ENCODE measurements at places on chromosomes 7 and 10. TPM values are rescaled to one million over a fixed set of nuclear protein-coding genes. Genes with fewer than 3 reads are reported as not detected.

GRCh38 chr7:18530224-18531179 lies 35.0 kb downstream of the HDAC9 start:
- H3K27ac ChIP-seq, result no peak overlapping the region
- no peaks in the 10 kb centered on the region for H3K27me3 ChIP-seq
- no peak for DNase-seq
- H3K4me1 ChIP-seq, result peaks cover 8% of the 10 kb centered on the region

- no peaks in the 10 kb centered on the region for H3K27me3 ChIP-seq
- no peaks in the 10 kb centered on the region for H3K36me3 ChIP-seq
- no peak overlapping the region for H3K27ac ChIP-seq
- H3K4me1 ChIP-seq, result peaks cover 16% of the 10 kb centered on the region
- DNase-seq, result no peak
These were observed 33.6 kb downstream of the TMEM106B start for GRCh38 chr7:12244694-12245093.

The RINT1 gene
- 5.5 TPM for total RNA-seq

The MEOX2 gene
- not detected for total RNA-seq

The EBF3 gene
- not detected for total RNA-seq

- H3K4me1 ChIP-seq, result peaks cover 19% of the 10 kb centered on the region
- no peaks in the 10 kb centered on the region for H3K36me3 ChIP-seq
These were observed 36.4 kb upstream of the ELN start for GRCh38 chr7:73991522-73992100.

DNA sequence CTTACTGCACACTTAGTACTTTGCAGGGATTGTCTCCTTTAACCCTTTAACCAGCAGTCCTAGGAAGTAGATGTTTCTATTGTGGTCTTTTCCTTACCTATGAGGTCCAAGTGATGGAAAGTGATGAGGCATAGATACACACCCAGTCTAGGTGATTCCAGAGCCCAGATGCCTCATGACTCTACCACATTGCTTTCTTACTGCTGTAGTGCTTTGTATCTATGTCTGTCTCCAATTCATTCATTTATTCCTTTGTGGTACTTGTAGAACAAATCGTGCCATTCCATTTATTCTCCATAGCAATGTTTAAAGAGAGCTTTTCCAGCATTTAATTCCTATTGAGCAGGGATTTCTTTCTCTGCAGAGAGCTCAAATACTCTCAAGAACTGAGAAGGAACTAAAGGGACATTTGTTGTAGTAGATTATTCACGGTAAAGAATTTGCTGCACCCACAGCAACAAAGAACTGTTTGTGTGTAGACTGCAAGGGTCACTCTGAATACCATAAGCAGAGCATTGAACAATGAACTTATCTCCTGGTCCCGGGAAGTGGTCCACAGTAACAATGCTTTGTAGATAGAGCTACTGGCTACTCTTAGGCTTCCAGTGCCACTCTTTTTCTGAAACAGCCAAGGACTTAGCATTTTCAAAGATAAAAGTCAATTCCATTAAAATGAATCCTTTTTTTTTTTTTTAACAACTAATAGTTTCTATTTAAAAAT lies 337.0 kb downstream of the PTEN start:
- H3K4me3 ChIP-seq, result no peak overlapping the region
- H3K4me1 ChIP-seq, result no peaks in the 10 kb centered on the region
- H3K27me3 ChIP-seq, result no peaks in the 10 kb centered on the region
- no peaks in the 10 kb centered on the region for H3K36me3 ChIP-seq
- no peak overlapping the region for H3K27ac ChIP-seq

Measured in stomach (tissue), 19 donors.